ENCODE measurements at places on chromosomes 2 and 18.
A peak's percentile ranks its signal among the peaks of the same experiment; 100 is the strongest.

DNA sequence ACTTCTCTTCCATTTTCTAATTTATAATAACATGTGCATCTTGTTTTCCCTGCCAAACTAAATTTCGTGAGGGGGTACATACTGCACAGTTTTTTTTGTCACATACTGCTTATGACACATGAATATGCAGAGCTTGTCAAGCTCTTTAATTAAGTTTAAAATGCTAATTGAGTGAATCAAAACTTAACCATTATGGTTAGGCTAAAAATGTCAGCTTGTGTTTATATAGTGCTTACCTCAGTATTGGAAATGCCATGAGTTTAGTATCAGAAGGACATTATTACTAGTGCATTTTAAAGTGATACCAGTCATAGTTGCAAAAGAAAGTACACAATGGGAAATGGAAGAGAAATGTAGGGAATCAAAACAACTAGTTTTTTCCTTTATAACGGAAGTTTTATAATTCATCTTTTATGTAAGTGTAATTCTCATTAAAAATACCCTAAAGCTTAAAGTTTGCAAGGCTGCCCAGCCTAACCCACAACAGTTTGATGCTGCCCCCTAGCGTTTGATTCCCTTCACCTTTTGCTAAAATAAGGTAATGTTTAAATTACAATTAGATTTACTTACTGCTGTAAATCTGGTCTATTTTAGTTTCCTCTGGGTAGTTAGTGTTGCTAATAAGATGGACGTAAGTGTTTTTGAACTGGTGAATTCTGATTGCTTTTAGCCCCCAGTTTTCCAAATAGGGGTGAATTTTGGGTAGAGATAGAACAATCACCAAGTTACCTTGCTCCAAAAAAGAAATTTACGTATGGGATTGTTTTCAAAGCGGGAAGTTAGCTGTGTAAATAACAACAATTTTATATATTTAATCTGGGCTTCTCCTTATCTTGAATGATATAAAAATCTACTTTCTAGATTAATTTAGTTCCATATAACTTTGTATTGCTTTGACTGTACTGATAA lies 3.2 kb downstream of the SLC39A10 start:
- DNase-seq = peak; percentile 42

GRCh38 chr2:142991295-142991694 lies 113.8 kb downstream of the KYNU start:
- no peak for DNase-seq

GRCh38 chr18:934518-935133 lies 30.0 kb downstream of the ADCYAP1 start:
- DNase-seq = no peak

DNA sequence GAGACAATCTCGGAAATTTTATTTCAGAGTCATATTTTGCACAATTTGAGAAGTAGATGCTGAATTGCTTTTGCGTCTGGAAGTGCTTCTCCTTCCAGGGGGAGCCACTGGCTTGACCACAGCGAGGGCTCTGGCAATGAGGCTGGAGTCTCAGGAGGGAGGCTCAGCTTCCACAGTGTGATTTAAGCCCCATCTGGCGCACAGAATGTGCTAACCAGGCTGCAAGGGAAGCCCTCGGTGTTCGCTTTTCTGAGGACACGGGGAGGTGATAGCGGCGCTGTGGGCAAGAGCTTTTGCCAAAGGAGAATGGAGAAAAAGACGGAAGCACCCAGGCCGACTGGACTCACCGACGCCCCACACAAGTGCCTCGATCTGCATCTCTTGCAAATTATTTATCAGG lies 52.4 kb downstream of the ADI1 start:
- no peak for DNase-seq

DNA sequence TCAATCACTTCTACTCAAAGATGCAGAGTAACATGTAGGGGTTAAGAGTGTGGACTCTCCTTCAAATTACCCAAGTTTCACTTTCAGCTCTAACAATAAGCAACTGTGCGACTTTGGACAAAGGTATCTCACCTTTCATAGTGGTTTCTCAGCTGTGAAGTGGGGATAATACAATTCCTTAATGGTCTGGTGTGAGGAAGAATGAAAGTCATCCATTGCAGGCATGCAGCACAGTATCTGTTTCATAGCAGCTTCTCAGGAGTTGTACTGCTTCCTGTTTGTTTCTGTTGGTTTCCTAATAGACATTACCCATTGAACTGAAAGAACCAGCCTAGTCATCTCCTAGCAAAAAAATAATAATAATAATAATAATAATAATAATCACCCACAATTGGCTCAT lies 74.4 kb downstream of the DDX18 start:
- DNase-seq = no peak

DNA sequence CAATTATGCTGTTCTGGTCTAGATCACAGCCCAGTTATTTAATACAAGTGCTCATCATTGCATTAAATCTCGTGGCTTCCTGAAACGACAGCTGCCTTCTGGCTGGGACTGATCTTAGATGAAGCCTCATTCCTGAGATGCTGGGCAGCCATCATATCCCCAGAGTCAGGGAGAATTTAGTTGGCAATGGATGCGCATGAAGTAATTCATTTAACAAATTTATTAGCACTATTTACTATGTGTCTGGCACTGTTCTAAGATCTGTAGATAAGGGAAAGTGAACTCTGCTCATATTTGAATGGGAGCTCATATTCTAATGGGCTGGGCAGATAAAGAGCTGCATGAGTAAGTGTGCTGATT lies 244.7 kb downstream of the KCNS3 start:
- DNase-seq = no peak

- DNase-seq = no peak
Observed at GRCh38 chr2:132902626-132903025, 232.6 kb upstream of the LYPD1 start.

GRCh38 chr18:69998523-69998987 lies 50.9 kb upstream of the CD226 start:
- DNase-seq = no peak

All from AG20443 (cell line).